ENCODE measurements at places on chromosomes 11 and 22. TPM values are rescaled to one million over a fixed set of nuclear protein-coding genes. Genes with fewer than 3 reads are reported as not detected.

Gene CDON
- 31.3 TPM for total RNA-seq

Gene OR5A1
- total RNA-seq = not detected

Gene ANAPC15
- total RNA-seq = 34.6 TPM

Gene FGF4
- not detected for total RNA-seq

Gene MS4A10
- total RNA-seq = not detected

Gene RAB38
- total RNA-seq = 0.86 TPM

Gene OR10D3
- total RNA-seq = not detected

Gene CDC42BPG
- total RNA-seq = 0.37 TPM

Gene MOGAT2
- total RNA-seq = not detected

Gene ANO9
- total RNA-seq = 0.57 TPM

Gene UPK3A
- not detected for total RNA-seq

Gene PIK3IP1
- total RNA-seq = 12.8 TPM

Gene MORC2
- total RNA-seq = 23.8 TPM

Gene MAJIN
- not detected for total RNA-seq

Gene SLC16A8
- 0.51 TPM for total RNA-seq

Gene SAA4
- not detected for total RNA-seq

Gene ASRGL1
- total RNA-seq = 13.3 TPM

Gene PTDSS2
- total RNA-seq = 16.3 TPM

Data from posterior vena cava (tissue), 2 donors.